ENCODE measurements at places on chromosomes 13 and 19.

GRCh38 chr19:50695251-50696093 lies 24.1 kb downstream of the SHANK1 start:
- DNase-seq = no peak

DNA sequence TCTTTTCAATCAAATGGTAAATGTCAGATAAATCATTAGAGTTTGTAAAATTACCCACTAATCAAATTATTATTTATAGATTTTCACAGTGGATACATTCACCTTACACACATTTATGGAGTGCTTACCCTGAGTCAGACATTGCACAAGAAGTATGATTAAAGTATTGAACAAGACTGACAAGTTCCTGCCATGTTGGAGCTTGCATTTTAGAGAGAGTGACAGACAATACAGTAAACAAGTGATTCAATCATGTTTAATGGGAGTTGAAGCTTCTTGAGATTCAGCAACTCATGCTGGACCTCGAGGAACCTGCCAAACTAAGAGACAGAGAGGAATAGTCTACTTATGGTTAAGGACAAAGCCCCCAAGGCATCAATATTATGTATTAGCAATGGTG lies 487.8 kb downstream of the PCDH17 start:
- no peak for DNase-seq

- peak; percentile 12 for DNase-seq
Measured at GRCh38 chr19:35295792-35296462, 4.0 kb downstream of the MAG start.

- DNase-seq = no peak
Measured at GRCh38 chr19:37466277-37466797, 907 bp downstream of the ZNF569 start.

DNA sequence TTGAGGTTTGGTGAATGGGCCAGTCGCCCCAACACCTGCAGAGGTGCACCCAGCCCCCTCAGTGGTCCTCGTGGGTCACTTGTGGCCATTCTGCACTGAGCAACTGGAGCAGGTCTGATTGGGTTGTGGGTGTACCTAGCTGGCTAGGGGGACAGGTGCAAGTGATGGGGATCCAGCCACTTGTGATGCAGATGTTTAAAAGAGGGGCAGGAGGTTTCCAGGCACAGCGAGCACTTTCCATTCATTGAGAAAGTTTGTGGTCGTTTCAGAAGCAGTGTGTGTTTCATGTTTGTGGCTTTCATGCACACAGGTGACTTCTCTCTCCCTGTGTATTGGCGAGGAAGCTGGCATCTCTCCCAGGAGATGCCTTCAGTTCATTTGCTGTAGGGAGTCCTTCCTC lies 34.7 kb downstream of the TSSK6 start:
- DNase-seq = no peak

GRCh38 chr13:97904059-97904458 lies 49.4 kb upstream of the IPO5 start:
- DNase-seq = no peak

GRCh38 chr13:27172495-27172842 lies 858 bp upstream of the USP12 start:
- no peak for DNase-seq

- DNase-seq = no peak
Measured at GRCh38 chr19:15285896-15286591, 46.3 kb downstream of the BRD4 start.

DNA sequence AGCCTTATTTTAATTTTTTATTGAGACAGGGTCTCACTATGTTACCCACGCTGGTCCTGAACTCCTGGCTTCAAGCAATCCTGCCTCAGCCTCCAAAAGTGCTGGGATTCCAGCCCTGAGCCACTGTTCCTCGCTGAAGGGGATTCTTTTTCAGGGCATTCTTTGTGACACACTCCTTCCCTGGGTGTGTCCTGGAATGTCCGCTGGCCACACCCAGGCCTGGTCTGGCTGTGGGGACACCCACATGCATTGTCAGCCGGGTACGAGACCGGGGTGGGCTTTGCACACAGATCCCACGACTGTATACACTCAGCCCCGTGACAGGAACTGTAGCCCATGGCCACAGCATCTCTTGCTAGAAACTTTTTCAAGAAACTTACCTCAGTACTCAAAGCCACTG lies 34.4 kb upstream of the GATAD2A start:
- no peak for DNase-seq

DNA sequence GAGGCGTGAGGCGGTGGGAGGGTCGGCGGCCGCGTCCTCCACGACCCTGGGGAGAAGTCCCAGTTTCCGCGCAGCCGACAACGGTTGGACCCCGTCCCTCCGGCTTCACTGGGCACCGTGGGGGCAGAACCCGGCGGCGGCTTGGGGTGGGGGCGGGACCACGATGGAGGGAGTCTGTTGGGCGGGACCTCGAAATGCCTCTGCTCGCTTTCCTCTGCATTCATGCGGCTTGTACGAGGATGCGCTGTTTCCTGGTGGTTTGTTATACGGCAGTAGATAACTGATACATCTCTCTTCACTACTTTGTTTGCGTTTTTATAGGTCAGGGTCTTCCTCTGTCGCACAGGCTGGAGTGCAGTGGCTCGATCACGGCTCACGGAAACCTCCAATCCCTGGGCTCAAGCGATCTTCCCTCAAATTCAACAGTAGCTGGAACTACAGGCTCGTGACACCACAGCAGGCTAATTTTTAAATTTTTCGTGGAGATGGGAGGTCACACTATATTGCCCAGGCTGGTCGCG lies 24.6 kb upstream of the ZNF846 start:
- DNase-seq = no peak

GRCh38 chr13:39952249-39953233 lies 297.1 kb downstream of the COG6 start:
- DNase-seq = no peak

GRCh38 chr13:33307843-33308242 lies 22.3 kb upstream of the STARD13 start:
- no peak for DNase-seq

- DNase-seq = no peak
Measured at GRCh38 chr13:113928685-113929627, 44.9 kb downstream of the C13orf46 start.

GRCh38 chr13:60707878-60708277 lies 310.9 kb downstream of the TDRD3 start:
- DNase-seq = no peak

- no peak for DNase-seq
Measured at GRCh38 chr19:12237143-12237839, 57.4 kb downstream of the ZNF44 start.

DNA sequence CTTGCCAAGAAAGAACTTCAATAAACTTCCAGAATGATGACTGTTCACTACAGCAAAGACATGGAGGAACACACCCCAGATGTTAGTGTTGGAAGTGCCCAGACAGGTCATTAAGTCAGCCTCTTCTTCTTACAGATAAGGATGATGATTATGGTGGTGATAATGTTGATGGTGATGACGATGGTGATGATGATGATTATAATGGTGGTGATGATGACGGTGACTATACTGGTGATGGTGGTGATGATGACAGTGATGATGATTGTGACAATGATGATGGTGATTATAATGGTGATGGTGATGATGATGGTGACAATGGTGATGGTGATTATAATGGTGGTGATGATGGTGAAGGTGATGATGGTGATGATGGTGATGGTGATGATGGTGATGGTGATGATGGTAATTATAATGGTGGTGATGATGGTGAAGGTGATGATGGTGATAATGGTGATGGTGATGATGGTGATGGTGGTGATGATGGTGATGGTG lies 8.4 kb downstream of the C13orf46 start:
- no peak for DNase-seq

- peak; percentile 55 for DNase-seq
Measured at GRCh38 chr13:112968380-112968909, 569 bp upstream of the MCF2L start.

DNA sequence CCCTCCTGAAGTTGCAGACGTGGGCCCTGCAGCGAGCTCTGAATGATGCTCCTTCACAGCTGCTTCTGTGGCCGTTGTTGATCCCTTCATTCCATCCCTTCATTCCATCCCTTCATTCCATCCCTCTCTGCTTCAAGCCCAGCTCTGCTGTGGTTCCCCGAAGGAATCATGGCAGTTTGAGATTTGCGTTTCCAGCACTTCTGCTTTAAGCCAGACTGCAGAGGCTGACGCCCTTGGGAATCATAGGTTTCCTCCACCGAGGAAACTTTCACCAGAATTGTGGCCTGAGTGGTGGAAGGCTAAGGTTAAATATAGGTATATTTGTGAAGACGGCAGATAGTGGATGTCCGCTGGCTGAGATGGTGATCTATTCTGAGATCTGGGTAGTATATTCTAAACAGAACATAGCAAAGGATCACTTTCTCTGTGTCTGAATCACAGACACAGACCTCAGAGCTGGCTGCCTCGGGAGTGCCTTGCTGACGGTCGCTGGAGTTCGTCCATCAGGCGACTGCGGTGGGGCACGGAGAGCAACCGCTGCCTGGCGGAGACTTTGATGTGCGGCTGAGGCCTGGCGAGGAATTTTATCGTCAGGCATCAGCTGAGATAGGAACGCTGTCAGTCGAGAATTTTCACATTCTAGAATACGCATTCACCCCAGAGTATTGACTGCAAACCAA lies 42.8 kb upstream of the DCUN1D2 start:
- DNase-seq = no peak

- DNase-seq = no peak
Measured at GRCh38 chr19:8265872-8266271, 42.3 kb downstream of the CD320 start.

DNA sequence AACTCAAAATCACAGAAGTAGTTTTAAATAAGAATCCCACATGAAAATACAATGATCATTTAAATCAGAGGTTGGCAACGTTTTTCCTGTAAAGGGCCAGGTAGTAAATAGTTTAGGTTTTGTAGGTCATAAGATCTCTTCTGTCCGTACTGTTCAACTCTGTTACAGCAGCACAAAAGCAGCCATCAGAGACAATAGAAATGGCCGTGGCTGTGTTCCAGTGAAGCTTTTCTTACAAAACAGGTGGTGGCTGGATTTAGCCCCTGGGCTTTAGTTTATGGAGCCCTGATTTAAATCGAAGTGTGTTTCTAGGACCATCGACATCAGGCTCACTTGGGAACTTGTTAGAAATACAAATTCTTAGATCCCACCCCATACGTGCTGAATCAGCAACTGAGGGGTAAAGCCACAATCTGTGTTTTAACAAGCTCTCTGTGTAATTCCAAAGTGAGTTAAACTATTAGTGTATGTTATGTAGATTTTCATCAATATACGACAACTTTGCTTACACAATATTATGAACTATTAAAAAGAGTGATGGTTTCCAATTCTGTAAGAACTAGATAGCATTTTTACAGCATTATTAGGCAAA lies 54.8 kb upstream of the MIR17HG start:
- DNase-seq = no peak

- no peak for DNase-seq
Measured at GRCh38 chr13:29922896-29923295, 72.5 kb upstream of the UBL3 start.

- DNase-seq = peak; percentile 43
Measured at GRCh38 chr19:38657633-38658222, 10.3 kb downstream of the ACTN4 start.

GRCh38 chr13:26656919-26657318 lies 99.4 kb downstream of the WASF3 start:
- no peak for DNase-seq

- DNase-seq = peak; percentile 76
Measured at GRCh38 chr19:49677901-49678674, 1.0 kb downstream of the PRMT1 start.
